IMR-90 (cell line): ENCODE measurements at places on chromosomes 5 and 9. TPM values are rescaled to one million over a fixed set of nuclear protein-coding genes. Genes with fewer than 3 reads are reported as not detected.

The SPAAR gene
- polyA plus RNA-seq: 0.24 and 0.32 TPM in 2 replicates

The PCDHGA6 gene
- polyA plus RNA-seq: 4.7 TPM in 2 replicates

- DNase-seq: no peak
Measured at GRCh38 chr9:15157381-15157780, 149.6 kb downstream of the TTC39B start.

The RHOBTB3 gene
- polyA plus RNA-seq: 117 and 118 TPM in 2 replicates

The MYO10 gene
- polyA plus RNA-seq: 39.9 and 41.9 TPM in 2 replicates

The PCDHAC2 gene
- not detected in 2 replicates for polyA plus RNA-seq

GRCh38 chr5:113678924-113679575, 165.6 kb downstream of the YTHDC2 start:
- peak; percentile 36 for DNase-seq
